ENCODE measurements at places on chromosomes 1 and 21.

GRCh38 chr1:98792123-98792522 is 130.6 kb downstream of the SNX7 start:
- no peak for DNase-seq

GRCh38 chr1:244325056-244325758 is 126.5 kb downstream of the ADSS2 start:
- no peak for DNase-seq

- DNase-seq: no peak
These were observed 175.3 kb downstream of the GRIK3 start for GRCh38 chr1:36858981-36859380.

- peak; percentile 67 for DNase-seq
These were observed 14.6 kb downstream of the STRIP1 start for GRCh38 chr1:110048923-110049601.

GRCh38 chr1:28306301-28306949 is 22.4 kb upstream of the MED18 start:
- no peak for DNase-seq

GRCh38 chr1:115423776-115424175 is 85.7 kb upstream of the NGF start:
- DNase-seq: no peak

GRCh38 chr1:145868232-145868631 is 9.4 kb upstream of the PIAS3 start:
- DNase-seq: no peak

DNA sequence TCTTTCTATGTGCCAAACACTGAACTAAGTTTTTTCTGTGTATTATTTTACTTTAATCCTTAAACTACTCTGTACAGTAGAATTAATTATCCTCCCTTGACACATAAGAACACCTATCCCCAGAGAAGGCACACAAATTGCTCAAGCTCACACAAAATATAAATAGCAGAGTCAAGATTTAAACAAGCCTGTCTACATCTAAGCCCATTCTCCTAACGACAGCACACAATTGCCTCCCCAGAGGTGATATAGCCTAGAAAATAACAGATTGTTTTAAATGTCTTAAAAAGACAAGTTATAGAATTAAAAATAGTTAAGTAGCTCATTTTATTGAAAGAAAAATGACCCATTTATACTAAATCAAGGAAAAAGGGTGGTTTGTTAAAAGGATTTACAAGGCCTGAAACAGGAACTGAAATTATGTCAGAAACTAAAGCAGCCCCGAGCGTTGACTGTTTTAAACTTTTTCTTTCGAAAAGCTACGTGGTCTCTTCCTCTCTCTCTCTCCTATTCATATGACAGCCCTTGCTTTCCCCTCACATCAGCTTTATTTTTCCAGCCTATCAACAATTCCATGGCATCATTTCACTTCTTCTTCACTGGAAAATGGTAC is 30.5 kb downstream of the TNFSF18 start:
- no peak for DNase-seq

DNA sequence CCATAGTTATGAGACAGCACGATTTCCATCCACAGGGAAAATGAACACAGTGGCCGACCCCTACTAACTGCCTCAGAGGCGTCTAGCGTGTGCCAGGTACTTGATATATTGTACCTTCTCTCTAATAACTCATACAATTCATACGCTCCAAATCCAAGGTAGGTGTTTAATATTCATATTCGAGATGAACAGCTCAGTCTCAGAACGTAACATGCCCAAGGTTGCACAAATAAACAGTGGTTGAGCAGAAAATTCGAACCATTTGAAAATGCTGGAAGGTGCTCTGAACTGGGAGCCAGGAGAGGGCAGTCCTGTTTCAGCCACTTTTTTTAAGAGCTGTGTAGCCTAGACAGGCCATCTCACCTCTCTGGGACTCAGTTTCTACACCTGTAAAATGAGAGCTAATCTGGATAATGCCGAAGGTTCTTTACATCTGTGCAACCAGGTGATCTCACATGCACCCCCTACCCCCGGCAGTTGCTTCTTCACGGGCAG is 7.9 kb downstream of the SLC45A3 start:
- no peak for DNase-seq

GRCh38 chr1:43270421-43271095 is 775 bp downstream of the TMEM125 start:
- DNase-seq: no peak

GRCh38 chr21:45470087-45470515 is 65.1 kb downstream of the COL18A1 start:
- DNase-seq: no peak

DNA sequence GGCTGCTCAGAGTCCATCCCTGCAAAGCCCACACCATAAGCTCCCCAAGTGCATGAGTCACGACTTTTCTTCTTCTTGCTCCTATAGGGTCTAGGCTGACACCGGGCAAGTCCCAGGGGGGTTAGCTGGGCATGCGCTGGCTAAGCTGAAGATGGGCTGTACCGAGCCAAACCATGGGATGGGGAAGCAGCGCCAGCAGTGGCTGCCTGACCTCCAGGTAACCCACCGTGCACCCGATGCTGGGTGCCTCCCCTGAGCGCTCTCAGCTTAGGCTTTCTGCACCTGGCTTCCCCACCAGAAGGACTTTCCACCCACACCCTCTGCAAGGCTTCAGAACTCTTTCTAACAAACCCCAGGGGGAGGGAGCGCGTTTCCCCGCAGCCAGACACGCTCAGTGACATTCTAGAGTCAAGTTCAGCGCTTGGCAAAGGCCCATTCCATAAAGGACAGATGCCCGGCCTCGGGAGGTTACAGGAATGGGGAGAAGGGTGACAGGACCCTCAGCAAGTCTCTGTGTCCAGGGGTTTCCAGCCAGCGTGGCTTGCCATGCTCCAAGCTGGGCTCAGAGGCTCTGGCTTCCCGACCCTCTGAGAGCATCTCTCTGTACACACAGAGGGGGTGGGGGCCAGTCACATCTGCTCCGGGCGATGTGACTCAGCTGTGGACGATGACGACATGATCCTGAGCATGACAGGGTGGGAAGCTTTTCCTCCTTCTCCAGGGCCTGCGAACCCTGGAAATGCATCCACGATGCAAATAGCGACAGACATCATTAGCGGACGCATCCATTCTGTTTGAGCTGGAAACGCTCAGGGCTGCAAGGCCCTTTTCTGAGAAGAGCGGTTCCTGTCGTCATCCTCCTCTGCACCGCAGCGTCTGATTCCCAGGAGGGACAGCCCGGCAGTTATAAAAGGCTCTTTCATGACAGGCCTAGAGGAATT is 107.8 kb downstream of the SIK1 start:
- peak; percentile 87 for DNase-seq

GRCh38 chr1:199510314-199510713 is 517.2 kb upstream of the NR5A2 start:
- DNase-seq: no peak
